Stimulated activated CD8-positive, alpha-beta memory T cell treated with anti-CD3 and anti-CD28 coated beads, Interleukin-15, amount 100 ng/mL, for 48 hours (primary cell): ENCODE measurements at places on chromosomes 12 and 14.

GRCh38 chr12:114674251-114675047 lies 9.5 kb downstream of the TBX3 start:
- no peak for DNase-seq

DNA sequence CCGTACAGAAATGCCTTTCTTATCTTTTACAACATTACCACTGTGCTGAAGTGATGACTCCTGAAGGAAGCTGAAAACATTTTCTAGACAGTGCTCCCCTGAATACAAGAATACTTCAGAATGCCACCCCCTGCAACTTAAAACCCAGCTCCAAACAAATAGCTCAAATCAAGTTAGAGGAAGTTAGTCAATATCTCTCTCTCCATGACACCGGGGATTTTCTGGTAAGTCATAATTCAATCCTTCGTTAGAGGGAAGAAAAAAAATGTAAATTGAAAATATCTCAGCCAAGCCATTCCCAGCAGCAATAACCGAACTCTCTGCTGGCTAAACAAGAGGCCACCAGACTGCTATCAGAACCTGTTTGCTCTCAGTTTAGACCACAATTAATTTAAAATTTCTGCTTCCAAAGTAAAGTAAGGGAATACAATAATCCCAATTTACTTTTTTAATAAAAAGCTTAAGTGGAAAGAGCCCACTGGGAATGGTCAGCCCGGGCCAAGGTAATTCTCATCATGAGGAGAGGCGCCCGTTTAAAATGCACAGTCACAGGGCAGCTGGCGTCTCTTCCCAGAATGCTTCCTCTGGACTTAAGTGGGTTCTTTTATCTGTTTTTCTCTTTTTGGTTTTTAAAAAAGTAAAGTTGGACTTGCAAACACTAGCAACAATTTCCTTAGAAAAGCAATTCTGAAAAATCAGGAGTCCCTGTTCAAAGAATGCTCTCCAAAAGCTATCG lies 710.1 kb upstream of the STXBP6 start:
- DNase-seq: no peak

DNA sequence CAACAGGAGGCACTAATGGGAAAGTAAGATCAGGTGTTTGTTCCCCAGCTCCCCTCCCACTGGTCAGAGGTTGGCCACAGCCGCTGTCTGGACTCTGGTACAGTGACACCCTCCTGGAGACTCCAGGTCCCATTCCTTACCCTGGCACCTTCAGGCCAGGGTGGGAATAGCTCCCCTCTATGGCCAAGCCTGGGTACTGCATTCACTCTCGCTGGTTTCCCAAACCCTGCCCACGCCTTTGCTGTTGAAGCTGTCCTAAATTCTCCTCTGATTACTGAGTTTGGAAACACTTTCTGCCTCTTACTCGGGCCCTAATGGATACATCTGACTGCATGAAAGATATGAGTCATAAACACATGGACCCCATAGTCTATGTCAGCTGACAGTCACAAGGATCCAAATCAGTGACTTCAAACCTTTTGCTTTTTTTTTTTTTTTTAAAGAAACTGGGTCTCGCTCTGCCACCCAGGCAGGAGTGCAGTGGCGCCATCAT lies 17.9 kb downstream of the HRK start:
- DNase-seq: no peak

DNA sequence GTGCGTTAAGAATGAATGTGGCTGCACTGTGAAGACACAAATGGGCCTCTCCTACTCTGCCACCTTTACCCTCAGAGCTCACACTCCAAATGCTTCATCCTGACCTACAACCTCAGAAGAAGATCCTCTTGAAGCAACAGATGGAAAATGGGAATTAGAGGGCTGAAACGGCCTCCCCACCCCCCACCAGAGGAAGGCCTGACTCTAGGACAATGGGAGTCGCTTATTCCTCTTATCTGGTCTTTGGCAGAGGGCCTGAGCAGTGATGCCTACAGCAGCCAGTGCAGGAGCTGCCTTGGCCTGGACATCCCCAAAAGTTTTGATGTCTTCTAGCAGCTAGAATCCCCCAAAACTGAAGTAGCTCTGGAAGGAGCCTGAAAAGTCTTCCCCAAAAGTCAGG lies 29.2 kb downstream of the BTBD7 start:
- no peak for DNase-seq

GRCh38 chr12:108128221-108129016 lies 669 bp upstream of the WSCD2 start:
- no peak for DNase-seq

DNA sequence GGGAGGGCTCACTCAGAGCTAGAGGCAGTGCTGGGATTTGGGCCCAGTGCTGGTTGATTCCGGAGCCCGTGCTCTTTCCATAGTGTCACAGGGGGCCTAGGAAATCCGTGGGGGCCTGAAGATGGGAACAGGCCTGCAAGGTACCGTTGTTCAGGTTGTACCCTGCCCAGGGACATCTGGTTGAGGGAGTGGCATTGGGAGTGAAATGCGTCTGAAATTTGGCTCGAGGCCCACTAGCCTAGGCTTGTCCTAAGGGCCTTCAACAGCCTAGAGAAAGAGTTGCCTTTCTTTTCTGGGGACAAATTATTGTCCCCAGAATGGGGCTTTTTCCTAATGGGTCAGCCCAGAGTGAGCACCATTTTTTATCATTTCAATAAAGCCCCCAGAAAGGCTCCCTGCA lies 26.4 kb upstream of the FAM222A start:
- no peak for DNase-seq

GRCh38 chr12:13727707-13728195 lies 253.7 kb downstream of the GRIN2B start:
- DNase-seq: no peak

DNA sequence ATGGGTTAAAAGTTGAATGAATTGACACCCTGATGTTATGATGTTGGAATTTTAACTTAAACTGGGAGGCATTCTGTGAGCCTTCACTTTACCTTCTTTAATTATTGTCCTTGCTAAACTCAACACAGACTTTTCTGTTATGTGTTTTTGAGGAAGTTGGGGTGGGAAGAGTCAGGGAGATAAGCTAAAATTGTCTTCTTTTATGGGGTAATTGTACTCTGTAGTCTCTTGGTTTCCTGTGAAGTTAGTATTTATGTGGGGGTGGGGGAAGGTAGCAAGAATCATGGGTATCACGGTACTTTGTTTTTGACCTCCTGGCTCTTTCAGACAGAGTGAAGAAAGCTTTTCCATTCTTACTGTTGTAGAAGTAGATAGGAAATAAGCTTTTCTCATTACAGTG lies 32.9 kb downstream of the RAB21 start:
- no peak for DNase-seq

DNA sequence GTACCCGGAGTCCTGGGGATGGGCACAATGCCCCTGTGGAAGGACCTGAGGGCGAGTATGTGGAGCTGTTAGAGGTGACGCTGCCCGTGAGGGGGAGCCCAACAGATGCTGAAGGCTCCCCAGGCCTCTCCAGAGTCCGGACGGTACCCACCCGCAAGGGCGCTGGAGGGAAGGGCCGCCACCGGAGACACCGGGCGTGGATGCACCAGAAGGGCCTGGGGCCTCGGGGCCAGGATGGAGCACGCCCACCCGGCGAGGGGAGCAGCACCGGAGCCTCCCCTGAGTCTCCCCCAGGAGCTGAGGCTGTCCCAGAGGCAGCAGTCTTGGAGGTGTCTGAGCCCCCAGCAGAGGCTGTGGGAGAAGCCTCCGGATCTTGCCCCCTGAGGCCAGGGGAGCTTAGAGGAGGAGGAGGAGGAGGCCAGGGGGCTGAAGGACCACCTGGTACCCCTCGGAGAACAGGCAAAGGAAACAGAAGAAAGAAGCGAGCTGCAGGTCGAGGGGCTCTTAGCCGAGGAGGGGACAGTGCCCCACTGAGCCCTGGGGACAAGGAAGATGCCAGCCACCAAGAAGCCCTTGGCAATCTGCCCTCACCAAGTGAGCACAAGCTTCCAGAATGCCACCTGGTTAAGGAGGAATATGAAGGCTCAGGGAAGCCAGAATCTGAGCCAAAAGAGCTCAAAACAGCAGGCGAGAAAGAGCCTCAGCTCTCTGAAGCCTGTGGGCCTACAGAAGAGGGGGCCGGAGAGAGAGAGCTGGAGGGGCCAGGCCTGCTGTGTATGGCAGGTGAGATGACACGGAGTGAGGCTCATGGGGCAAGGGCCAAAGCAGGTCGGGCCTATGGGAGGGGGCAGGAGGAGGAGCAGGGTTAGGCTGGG lies 4.5 kb downstream of the ARHGEF40 start:
- no peak for DNase-seq

DNA sequence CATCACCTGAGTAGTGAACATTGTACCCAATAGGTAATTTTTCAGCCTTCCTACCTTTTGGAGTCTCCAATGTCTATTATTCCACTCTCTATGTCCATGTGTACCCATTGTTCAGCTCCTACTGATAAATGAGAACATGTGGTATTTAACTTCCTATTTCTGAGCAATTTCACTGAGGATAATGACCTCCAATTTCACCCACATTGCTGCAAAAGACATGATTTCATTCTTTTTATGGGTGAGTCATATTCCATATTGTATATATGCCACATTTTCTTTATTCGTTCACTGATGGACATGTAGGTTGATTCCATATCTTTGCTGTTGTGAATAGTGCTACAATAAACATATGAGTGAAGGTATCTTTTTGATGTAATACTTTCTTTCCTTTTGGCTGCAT lies 16.4 kb upstream of the BTG1 start:
- DNase-seq: no peak

DNA sequence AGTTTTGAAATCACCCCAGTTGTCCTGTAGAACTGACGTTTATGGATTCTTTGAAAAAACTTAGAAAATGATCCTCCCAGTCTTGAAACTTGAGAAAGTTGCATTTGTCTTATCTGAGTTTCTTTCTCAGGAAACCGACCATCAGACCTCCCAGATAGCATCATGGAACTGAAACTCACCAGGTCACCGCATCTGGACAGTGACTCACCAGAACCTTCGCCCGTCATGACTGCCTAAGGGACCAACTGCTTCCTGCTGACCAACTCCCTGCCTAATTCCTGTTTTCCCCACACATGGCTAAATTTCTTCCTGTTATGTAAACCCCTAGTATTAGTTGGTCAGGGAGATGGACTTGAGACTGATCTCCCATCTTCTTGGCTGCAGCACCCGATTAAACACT lies 175.7 kb downstream of the RIMBP2 start:
- no peak for DNase-seq

DNA sequence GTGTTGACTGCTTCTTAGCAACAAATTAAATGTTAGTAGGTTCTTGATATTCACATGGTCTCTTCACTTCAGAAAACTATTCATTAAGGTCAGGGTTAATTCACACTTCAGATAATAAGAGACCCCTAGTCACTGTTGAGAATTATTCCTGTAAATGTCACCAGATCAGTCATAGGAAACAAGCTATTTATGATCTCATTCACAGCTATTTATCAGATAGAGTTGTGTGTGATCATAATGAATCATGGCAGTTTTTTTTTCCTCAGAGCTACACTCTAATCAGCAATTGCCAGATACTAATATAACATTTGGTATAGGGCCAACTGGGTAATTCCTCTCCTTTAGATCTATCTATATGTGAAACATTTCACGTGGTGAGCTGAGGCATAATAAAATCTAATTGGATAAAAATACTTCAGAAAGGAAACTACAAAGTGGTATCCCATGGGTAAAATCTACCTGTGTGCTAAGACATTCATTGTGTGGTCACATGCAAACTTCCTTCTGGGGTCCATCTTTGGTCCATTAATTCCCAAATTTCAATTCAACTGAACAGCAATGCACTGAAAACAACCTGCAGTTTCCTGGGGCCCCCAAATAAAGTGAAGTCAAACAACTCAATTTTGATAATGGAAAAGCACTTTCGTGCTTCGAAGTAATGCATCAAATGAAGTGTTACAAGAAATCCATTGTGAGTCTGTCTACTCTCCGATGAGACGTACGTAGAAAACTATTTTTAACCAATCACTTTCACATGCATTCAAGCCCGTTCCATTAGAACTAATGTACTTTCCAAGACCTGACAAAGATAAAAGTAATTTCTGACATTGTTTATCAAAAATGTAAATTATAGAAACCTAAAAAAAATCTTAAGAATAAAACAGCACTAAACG lies 197.0 kb downstream of the ACSS3 start:
- DNase-seq: no peak

DNA sequence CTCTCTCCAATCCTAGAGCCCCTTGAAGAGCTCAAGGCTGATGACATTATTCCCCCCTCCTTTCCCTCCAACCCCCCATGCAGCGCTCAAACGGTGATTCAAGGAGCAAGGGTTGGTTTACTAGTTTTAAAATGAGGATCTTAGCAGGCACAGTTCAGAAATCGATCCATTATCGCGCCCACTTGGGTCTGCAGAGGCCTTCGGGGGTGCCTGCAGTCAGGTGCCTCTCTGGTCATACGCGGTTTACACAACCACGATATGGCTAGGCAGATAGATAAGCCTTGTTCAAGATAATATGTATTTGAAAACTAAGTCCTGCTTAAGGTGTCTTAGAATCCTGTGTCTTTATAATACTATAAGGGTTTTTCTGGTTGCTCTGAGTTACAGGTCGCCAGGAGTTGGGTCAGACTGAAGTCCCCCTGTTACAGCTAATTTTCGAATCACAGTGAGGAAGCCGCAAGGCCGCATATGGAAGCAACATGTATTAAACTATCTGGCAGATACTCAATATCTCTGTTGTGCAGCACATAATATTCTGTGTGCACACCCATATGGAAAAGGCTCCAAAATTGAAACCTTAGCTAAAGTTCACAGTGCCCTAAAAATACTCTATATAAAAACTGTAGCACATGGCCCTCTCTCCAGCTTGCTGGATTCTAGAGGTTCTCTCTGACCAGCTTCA lies 10.0 kb downstream of the BHLHE41 start:
- DNase-seq: no peak

GRCh38 chr14:82482345-82482744 lies 948.7 kb upstream of the SEL1L start:
- no peak for DNase-seq

DNA sequence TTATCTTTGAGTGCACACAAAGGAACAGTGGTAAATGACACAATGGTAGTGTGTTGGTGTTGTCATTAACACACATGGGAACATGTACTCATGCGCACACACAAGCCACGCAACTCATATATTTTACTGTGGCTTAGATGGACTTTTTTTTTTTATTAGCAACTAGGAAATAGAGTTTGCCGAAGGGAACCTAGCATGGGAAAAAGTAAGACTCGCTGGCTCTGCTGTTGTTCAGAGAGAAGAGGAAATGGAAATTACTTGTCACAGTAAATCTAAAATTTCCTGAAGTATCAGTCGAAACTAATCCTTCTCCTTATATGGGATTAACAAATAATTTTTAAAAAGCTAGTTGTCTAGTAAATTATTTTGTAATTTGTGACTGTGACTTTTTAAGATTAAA lies 33.7 kb upstream of the IL22 start:
- DNase-seq: no peak

DNA sequence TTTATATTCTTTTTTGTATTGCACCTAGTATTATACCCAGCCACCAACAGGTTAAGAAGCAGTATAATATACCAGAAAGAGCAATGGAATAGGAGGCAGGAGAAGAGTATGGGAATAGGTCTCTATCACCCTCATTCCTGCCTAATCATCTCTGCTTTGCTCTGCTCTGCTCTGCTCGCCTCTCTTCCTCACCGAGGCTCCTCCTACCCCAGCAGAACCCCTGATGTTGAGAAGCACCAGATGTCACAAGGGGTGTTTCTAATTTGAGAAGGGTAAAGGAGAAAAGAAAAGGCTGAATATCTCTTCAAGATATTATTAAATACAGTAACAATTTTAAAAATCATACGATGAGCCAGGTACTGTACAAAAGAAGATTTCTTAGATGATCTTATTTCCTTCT lies 89.0 kb downstream of the STON2 start:
- DNase-seq: no peak
